ENCODE measurements at places on chromosomes 5 and 9. TPM values are rescaled to one million over a fixed set of nuclear protein-coding genes. Genes with fewer than 3 reads are reported as not detected.

Gene CSNK1A1
- total RNA-seq: 497 TPM

Gene ZBED3
- total RNA-seq: 4.7 TPM

Gene ABLIM3
- 7.4 TPM for total RNA-seq

Gene IFNA2
- not detected for total RNA-seq

Gene PTPA
- 64.8 TPM for total RNA-seq

Gene SLC27A6
- not detected for total RNA-seq

Gene HAVCR2
- 0.72 TPM for total RNA-seq
